ENCODE measurements at places on chromosomes 1 and 21.
A peak's percentile ranks its signal among the peaks of the same experiment; 100 is the strongest.

- peak; percentile 35 for DNase-seq
Observed at GRCh38 chr1:243712941-243713340, 137.1 kb downstream of the AKT3 start.

DNA sequence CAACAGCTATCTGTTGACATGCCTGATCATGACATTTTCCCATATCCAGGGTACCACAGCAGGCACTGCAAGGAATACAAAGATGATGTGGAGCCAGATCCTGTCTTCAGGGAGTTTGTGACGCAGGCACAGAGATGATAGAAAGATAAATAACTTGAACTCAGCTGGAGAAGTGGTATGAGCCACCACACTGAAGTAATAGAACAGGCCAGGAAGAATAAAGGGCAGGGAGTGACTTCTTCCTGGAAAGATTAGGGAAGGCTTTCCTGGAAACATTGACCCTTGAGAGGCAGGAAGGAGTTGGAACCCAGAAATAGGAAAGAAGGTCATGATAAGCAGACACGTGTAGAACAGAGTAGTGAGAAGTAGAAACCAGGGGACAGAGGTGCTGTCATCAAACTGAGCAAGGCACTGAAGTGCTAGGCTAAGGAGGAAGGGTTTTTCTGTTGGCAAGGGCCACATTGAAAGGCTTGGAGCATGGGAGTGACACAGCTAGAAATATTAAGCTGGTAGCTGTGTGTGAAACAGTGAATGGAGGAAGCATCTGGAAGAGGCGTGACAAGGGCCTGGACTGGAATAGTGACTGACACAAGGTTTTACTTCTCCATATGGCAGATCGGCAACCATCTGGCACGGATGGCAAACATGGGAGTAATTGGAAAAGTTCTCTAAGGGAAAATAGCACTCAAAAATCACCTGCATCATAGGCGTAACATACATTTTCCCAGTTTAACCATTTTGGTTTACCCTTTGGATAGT is 68.4 kb downstream of the AK5 start:
- no peak for DNase-seq

- DNase-seq, result no peak
Observed at GRCh38 chr1:228848406-228848805, 113.1 kb downstream of the RHOU start.

DNA sequence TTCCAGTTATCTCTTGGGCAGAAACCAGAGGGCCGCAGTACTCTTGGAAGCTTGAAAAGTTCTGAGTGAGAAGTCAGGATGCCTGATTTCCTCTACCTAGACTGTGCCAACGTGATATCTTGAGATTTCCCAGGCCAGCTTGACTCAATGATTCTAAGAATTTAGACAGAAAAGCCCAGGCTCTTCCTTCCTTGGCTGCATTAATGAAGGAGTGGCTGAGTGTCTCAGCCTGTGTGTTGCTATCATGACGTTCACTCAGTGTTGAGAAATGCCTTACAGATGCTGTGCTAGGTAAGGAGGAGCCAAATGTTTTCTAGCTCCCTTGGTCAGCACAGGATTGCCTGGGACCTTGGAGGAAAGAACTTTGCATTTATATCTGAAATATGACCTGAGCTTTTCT is 454.1 kb upstream of the USP24 start:
- DNase-seq, result no peak

Measured in cerebellar cortex (tissue), 1 donor.